CD4-positive, alpha-beta T cell (primary cell): ENCODE measurements at places on chromosomes 7 and 10. TPM values are rescaled to one million over a fixed set of nuclear protein-coding genes. Genes with fewer than 3 reads are reported as not detected.

- DNase-seq = no peak
These were observed 123.6 kb downstream of the UBE2H start for GRCh38 chr7:129828989-129829736.

TMEM213 gene
- total RNA-seq = not detected

DNA sequence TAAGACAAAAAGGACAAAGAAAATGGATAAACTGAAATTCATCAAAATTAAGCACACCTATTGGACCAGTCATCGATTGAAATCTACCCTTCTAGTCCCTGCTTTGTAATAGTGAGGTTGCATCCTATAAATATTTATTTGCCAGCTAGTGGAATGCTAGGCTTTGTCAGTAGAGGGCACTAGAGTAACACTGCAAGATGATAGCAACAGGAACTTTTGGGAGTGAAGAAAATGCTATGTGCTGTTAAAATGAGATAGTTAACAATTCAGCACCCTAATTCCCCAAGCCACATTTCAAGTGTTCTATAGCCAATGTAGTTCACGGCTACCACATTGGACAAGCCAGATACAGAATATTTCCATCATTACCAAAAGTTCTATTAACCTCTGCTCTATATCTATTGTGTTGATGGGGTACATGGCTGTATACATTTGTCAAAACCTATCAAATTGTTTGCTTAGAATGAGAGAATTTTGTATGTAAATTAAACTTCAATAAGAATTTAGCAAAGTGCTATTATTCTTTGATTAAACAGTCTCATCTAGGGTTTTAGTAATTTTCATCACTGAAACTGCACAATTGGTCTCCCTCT lies 69.8 kb downstream of the LSMEM1 start:
- DNase-seq = peak; percentile 2

GRCh38 chr7:14859267-14859666 lies 43.3 kb downstream of the DGKB start:
- no peak for DNase-seq

GRCh38 chr7:96774358-96774757 lies 64.7 kb upstream of the SEM1 start:
- no peak for DNase-seq

TAS2R3 gene
- total RNA-seq = 0.31 TPM

DNA sequence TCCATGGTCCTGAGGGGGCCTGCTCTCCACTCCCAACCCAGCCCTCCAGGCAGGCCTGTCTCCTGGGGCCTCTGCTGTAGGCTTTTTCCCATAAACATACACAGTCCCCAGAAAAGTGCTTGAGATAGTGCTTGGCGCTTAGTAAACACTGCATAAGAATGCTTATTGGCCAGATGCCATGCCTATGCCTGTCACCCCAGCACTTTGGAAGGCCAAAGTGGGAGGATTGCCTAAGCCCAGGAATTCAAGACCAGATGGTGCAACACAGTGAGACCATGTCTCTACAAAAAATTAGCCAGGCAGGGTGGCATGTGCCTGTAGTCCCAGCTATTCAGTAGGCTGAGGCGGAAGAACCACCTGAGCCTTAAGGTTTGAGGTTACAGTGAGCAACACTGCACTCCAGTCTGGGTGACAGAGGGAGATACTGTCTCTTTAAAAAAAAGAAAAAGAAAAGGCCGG lies 24.6 kb upstream of the ASL start:
- DNase-seq = no peak

SUN3 gene
- total RNA-seq = not detected
